ENCODE measurements at places on chromosomes 12 and 14. TPM values are rescaled to one million over a fixed set of nuclear protein-coding genes. Genes with fewer than 3 reads are reported as not detected.

The CIT gene
- total RNA-seq = 100 TPM

The PRKAB1 gene
- 39.8 TPM for total RNA-seq

The TROAP gene
- 75.1 TPM for total RNA-seq

The ISM2 gene
- not detected for total RNA-seq

The KRT73 gene
- total RNA-seq = not detected

The MYF6 gene
- not detected for total RNA-seq

The MYG1 gene
- 53.7 TPM for total RNA-seq

The ST8SIA1 gene
- 3.1 TPM for total RNA-seq

The COX8C gene
- total RNA-seq = not detected

The TAS2R31 gene
- total RNA-seq = 1.9 TPM

The ARL6IP4 gene
- 175 TPM for total RNA-seq

The SERPINA6 gene
- total RNA-seq = not detected

All from activated CD4-positive, alpha-beta memory T cell treated with anti-CD3 and anti-CD28 coated beads, Interleukin-2, amount 10 ng/mL, durations not matched to agents 7 days and 5 days (primary cell).